ENCODE measurements at places on chromosomes 7 and 10.

- DNase-seq, result no peak
Measured at GRCh38 chr7:33774762-33775523, 130.4 kb upstream of the BMPER start.

- no peak for DNase-seq
Measured at GRCh38 chr10:127877699-127878098, 15.0 kb downstream of the CLRN3 start.

- no peak for DNase-seq
Measured at GRCh38 chr7:113825832-113826231, 93.0 kb downstream of the PPP1R3A start.

DNA sequence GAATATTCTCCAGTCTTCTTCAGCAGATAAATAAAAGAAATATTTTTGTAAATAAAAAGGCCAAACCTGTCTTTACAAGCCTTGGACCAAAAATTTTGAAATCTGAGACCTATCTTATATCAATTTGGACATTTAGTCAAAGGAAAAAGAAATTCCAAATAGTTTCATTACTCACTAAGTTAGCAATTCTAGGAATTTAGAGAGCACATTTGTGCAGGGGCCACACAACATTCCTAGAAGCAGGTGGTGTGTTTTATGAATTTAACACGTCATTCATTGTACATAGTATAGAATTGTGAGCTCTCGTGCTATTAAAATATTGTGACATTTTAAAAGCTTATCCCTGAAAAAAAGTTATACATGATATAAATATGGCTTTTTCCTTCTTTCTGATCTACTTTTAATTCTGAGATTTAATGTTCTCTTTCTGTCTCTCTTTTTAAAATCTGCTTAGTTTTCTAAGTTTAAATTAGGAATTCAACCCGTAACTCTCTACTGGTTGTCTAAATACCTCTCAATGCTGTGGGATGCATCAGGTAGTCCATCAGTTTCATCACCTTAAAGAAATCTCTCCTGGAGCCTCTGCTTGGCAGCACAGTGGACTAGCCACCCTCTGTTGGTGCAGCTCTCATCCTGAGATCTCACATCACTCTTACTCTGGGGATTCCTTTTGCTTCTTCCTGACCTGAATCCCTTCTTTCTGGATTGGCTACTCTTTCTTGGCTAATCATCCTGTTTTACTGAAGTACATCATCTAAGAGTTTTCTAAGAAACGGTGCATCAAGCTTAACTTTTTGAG lies 124.5 kb downstream of the SEMA3E start:
- no peak for DNase-seq

DNA sequence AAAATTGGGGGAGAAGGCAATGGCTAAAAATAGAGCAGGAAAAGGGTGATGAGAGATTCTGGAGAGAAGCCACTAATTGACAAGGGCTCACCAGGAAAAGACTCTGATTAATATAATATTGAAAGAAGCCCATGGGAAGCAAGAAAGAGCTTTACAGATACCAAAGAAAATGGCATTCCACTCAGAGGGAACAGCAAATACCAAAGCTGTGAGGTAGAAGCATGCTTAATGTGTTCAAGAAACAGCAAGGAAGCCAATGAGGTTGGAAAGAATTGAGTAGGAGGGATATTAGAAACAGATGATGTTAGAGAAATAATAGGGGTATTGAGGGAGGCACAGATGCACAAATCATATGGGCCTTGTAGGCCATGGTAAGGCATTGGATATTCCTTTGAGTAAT lies 130.1 kb downstream of the MYO3A start:
- DNase-seq, result no peak

GRCh38 chr10:26706206-26706605 lies 8.7 kb downstream of the PDSS1 start:
- DNase-seq, result peak; percentile 81

GRCh38 chr7:130242198-130243014 lies 24.3 kb upstream of the CPA2 start:
- peak; percentile 78 for DNase-seq

DNA sequence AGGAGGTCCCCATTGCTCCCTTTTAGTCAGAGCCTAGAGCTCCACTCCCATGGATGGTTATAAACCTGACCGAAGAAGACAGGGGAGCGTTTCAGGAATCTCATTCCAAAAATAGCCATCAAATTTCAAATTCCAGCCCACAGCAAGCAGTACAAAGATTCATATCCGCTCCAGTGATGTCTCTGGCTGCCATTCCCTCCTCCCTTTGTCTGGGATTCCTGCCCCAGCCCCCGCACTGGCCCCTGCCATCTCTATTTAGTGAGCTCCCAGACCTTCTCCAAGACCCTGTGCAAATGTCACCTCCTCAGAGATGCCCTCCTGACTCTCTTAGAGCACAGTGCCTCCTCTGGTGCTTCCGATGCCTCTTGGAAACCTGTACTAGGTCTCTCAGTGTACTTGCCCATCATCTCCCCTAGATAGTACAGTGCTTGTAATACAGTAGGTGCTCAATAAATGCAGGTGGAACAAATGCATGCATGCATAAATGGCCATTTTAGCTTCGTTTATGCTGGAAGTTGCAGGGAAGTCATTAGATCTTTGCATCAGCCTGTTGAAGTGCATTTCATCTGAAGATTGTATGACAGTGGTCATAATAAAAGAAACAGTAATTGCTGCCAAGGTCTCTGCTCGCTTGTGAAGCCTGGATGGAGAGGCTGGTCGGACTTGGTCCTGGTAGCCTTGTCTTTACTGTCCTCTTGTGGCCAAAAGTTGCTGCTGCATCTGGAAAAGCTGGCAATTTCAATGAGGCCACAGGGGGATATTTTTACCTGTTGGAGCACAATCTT lies 32.0 kb upstream of the HABP2 start:
- DNase-seq, result peak; percentile 80

DNA sequence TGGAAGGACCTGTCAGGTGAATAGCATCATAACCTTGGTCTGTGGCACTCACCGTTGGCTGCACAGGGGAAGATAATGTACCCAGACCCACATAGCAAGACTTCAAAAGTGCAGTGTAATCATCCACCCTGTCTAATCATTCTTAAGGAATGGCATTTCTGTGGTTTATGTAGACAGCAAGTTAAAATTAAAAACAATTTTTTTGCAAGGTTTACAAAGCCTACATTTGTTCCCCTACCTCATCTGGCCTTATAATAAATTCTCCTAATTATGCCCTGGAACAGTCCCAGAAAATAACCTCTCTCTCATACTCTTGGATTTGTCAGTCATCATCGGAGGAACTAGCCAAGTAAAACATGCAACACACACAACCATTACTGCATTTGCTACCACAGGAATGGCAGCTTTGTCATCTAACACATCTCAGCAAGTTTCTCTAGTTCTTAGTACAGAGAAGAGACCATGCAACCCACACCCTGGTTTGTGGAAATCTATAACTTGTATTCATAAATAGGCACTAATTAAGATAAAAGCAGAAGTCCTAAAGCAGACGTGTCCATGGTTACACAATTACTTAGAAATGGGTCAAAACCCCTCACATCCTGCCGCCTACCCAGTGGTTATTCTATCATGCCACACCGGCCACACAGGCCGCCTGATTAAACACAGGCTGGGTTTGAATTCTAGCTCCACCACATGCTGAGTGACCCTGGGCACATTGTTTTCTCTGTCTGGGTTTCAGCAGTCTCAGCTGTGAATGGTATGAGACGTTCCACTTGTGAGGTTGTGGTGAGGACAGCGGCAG lies 19.1 kb downstream of the ABLIM1 start:
- DNase-seq, result peak; percentile 80

DNA sequence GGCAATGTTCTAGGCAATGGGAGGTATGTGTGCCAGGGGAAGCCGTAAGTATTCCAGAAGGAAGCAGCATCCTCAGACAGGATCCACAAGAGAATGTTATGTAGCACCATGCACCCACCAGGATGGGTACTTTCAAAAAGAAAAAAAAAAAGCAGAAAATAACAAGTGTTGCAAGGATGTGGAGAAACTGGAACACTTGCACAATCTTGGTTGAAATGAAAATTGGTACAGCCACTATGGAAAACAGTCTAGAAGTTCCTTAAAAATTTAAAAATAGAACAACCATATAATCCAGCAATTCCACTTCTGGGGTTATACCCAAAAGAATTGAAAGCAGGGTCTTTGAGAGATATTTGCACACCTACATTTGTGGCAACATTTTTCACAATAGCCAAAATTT lies 20.2 kb downstream of the C10orf71 start:
- DNase-seq, result no peak

GRCh38 chr7:20786779-20787659 lies at the start of gene SP8:
Gene SP8, minus strand, starts transcription at chr7:20786886. Its CDS starts 88 bp downstream, at chr7:20786798.
- DNase-seq, result peak; percentile 37

- DNase-seq, result no peak
Measured at GRCh38 chr7:11266101-11266500, 292.4 kb downstream of the PHF14 start.

GRCh38 chr10:129192344-129193128 lies 274.5 kb upstream of the MGMT start:
- DNase-seq, result no peak
